ENCODE measurements at places on chromosomes 1 and 21.

- DNase-seq = no peak
These were observed 255.9 kb downstream of the FAF1 start for GRCh38 chr1:50704126-50704525.

GRCh38 chr1:232542633-232543593 lies 87.0 kb downstream of the SIPA1L2 start:
- no peak for DNase-seq

DNA sequence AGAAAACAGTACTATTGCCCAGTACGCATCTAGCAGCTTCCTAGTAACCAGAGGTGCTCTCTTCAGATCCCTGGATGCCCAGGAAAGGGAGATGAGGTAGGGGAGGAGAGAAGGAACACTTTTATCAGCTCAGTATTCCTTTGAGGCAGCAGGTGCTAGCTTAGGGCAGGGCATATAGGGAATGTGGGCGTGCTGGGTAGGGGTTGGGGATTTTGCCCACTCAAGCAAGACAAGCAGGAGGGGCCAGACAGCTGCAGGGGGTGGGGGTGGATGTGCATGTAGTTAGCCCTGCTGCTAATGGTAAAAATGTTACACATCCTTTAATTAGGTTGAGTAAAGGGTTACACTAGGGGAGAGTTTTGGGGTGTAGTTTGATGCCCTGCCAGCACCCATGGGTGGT lies 18.1 kb upstream of the AVPR1B start:
- no peak for DNase-seq

DNA sequence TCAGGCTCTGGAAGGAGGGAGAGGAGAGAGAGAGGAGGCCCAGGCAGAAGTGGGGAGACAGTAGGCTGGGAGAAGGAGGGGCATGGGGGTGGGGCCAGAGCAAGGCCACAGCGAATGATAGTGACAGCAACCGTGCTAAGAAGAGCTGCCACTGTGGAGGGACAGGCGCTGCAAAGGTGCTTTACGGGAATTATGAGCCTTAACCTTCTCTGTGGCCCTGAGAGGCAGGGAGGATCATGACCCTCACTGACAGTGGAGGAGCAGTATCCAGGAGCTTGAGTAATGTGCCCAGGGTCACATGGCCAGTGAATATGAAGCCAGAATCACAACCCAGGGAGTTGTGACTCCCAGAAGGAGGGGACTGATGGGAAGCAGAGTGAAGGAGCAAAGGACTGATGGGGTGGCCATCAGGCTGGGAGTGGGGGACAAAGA lies 53.4 kb upstream of the RPL11 start:
- DNase-seq = no peak

GRCh38 chr21:32956061-32956656 lies 69.6 kb upstream of the OLIG2 start:
- DNase-seq = no peak

- no peak for DNase-seq
These were observed 56.8 kb downstream of the COL6A1 start for GRCh38 chr21:46038341-46038829.

DNA sequence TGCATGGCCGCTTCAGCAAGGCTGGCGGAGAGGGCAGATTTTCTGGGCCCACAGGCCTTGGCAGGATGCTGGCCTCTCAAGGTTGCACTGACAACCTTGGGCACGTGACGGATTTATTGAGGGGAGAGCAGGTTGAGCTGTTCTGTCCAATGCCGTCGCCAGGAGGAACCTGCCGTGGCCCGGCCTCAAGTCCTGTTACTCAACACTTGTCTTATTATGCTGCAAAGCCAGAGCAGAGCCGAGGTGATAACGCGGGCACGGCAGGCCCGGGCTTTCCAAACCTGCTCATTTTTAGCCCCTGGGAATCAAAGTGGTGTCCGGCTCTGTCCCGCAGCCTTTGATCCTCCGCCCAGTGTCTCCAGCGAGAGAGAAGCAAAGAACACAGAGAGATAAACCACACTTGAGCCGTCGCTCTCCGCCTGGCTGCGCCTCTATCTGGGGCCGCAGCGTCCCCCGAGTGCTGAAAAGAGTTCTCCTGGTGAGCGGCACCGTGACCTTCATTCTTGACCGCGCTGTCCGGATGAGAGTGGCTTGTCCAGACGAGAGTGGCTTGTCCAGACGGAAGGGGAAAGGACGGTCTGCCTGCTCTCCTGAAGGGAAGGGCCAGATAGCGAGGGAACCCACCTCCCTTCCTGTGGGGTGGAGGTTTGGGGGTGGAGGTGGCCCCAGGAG lies 162.3 kb upstream of the ARHGEF16 start:
- DNase-seq = no peak

- no peak for DNase-seq
These were observed 37.7 kb downstream of the CD34 start for GRCh38 chr1:207873055-207873890.

DNA sequence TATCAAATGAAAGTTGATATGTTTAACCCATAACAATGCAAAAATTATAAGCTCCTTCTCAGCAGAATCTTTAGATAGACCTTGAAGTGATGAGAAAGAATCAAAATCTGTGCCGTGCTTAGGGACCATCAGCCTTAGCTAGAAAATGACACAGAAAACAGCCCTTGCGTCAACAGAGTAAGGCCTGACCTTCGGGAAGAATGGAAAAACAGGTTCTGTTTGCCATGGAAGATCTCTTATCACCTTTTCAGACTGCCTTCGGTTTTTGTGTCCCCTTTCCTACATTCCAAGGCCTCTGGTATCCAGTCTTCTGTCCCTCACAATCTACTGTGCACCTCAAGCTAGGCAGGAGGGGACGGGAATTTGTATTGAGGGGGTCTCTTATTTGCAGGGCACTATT lies 37.6 kb upstream of the DPT start:
- no peak for DNase-seq

DNA sequence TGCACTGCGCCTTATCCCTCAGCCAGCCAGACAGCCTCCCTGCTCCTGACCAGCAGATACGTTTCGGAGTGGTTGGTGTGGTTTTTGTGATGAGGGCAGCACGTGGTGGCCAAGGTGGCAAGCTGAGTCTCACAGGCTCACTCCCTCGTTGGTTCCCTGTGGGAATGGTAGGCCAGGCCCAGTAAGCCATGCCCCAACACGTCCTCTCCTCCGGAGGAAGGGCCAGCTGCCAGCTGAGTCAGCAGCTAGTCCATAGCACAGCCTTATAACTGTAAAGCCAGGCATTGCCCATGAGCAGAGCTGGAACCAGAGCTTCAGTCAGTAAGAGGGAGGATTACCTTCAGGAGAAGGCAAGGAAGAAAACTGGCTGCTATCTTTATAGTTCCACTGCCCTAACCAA lies 29.5 kb downstream of the SZRD1 start:
- DNase-seq = no peak

GRCh38 chr1:92342401-92342800 lies 43.5 kb downstream of the RPAP2 start:
- DNase-seq = no peak

- no peak for DNase-seq
These were observed 3.6 kb downstream of the COL9A2 start for GRCh38 chr1:40313329-40313957.

DNA sequence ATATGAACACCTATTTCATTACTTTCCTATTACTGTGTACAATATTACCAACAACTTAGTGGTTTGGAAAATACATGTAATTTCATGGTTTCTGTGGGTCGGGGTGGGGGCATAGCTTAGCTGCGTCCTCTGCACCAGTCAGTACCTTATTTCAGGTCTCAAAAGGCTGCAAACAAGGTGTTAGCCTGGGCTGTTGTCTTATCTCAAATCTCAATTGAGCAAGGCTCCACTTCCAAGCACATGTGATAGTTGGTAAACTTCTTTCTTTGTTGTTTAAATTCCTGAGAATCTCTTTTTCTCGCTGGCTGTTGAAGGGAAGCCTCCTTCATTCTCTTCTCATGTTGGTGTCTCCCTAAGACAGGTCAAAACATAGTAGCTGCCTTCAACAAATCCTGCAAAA lies 485.4 kb downstream of the AMY1C start:
- no peak for DNase-seq

GRCh38 chr1:246213502-246213901 lies 293.6 kb downstream of the SMYD3 start:
- DNase-seq = no peak

DNA sequence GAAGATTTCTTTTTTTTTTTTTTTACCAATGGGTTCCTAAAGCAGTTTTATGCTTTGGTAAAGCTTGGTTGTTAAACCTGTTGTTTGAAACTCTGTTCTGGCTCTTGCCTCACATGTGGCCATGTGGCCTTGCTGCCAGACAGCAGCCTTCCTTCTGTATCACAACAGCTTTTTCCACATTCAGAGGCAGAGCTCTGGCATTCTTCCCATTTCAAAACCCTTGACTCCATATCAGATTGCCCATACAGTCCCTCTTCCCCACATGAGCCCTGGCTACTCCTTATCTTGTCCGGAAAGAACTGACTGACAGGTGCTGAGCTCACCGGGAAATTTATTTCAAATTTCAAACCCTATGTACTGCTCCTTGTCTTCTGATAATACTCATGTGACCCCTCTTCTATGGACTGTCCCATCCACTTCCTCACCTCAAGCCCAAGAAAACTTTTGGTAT lies 38.5 kb upstream of the LAX1 start:
- DNase-seq = no peak

GRCh38 chr1:29584776-29585175 lies 348.5 kb downstream of the PTPRU start:
- DNase-seq = no peak

DNA sequence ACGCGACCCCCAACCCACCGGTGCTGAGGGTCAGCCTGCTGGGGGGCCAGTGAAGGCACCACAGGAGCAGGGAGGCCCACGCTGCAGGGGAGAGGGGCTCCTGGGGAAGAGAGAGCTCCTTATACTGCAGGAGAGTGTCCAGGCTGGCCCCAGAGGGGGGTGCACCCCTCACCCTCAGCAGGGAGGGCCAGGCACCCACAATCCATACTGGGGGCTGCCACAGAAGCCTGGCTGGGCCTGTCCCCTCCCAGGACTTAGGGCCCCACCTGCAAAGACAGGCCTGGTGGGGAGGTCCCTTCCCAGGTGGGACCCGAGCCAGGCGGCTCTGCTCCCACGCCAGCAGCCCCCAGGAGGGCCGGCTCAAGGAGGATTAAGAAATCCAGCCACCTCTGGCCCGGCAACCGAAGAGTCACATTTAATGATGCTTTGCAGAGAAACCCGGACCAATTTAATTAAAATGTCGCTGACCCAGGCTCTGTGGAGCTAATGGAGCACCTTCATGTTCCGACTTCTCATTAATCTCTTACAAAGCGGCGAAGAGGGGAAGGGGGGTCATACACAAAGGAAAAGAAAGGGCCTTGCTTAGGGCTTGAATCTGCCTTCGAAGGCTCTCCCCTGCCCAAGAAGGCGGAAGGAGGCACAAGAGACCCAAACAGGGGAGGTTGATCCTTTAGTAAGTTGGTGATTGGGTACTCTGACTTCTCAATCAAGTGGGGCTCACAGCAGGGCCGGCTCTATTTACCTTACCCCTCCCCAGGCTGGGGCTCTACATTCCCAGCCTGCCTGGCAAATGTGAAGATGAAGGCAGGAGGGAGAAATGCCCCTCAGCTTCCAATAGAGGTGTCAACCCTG lies 25.0 kb downstream of the WNT9A start:
- DNase-seq = no peak

- no peak for DNase-seq
These were observed 2.7 kb downstream of the SPATA21 start for GRCh38 chr1:16434501-16434900.

DNA sequence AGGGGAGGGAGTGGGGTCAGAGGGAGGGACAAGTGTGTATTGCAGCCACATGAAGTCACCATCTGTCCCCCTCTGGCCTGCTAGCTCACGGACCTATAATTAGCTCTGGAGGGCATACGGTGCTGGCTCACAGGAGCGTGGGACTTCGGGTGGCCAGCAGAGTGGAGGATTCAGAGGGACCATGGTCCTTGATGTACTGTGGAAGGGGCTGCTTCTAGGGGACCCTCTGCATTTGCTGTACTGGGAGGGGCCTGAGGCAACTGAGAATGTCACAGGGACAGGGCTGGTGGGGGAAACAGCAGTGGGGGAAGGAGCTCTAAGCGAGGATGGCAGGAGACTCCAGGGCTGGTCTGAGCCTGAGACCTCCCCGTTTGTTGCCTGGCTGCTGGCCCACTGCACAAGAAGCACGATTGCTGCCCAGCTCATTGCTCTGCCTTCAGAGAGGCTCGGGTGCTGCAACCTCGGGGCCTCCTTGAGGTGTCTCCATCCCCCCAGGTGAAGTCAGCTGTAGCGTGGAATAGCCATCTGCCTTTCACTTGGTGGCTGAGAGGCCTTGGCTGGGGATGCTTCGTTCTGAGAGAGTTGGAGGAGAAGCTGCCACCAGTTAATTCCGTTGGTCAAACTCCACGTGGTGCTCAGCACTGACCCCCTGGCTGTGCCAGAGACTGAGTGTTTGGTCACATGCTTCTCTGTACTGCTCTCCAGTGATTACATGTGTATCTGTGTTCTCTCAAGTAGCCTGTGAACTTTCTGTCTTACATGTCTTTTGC lies 2.7 kb downstream of the PPFIA4 start:
- DNase-seq = no peak

GRCh38 chr1:227725046-227725445 lies 10.1 kb downstream of the JMJD4 start:
- DNase-seq = no peak

DNA sequence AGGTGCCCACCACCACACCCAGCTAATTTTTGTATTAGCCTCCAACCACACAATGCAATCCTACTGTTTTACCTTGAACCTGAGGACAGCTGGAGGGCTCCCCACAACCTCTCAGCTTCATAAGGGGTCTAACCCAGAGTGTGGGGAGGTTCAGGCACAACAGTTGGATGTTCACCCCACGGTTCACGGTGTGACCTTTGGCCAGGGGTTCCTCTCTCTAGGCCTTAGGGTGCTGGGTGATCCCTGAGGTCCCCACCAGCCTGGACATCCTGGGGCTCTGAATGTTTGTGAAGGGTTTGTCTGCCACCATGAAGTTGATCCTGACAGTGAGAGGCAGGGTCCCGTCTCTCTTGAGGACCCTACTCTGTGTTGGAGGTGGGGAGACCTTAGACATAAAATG lies 3.9 kb downstream of the ACOT11 start:
- no peak for DNase-seq
